Gastrocnemius medialis (tissue), 4 donors: ENCODE measurements at places on chromosomes 11 and 22. TPM values are rescaled to one million over a fixed set of nuclear protein-coding genes. Genes with fewer than 3 reads are reported as not detected.

DNA sequence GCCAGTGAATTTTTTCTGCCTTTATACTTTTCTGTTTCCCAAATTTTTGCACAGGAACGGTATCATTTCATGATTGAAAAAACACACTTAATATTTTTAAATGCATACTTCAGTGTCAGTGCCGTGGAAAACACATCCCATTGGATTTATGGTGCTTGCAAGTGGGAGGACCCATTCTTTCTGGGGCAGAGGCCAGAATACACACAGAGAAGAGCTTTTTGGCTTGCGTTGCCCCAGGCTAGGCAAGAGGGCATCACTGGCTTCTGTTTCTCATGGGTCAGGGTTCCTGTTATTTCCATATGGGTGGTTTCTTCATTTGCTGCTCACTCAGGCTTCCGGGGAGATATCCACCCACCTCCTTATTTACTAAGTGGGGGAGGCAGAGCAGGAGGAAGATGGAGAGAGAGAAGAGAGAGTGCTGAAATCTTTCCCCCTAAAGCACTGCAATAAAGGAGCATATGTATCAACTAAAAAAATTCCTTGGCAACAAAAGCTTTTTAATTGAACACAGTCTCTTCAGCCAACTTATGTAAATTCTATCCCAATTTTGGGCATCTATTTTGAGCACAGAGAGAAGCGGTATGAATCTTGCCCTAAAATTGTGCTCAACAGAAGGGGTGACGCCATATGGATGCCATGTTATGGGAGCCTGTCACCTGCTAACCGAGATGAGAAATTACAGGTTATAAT lies 66.0 kb upstream of the KIRREL3 start:
- no peak for DNase-seq

- DNase-seq: no peak
These were observed 118.7 kb downstream of the KCNC1 start for GRCh38 chr11:17853280-17853679.

- DNase-seq: no peak
These were observed 170.0 kb upstream of the PDGFD start for GRCh38 chr11:104333977-104334376.

- DNase-seq: no peak
These were observed 15.3 kb downstream of the IL17REL start for GRCh38 chr22:49997251-49997599.

Gene STIP1
- total RNA-seq: 159 TPM

Gene NUMA1
- total RNA-seq: 163 TPM
